ENCODE measurements at places on chromosomes 13 and 19. TPM values are rescaled to one million over a fixed set of nuclear protein-coding genes. Genes with fewer than 3 reads are reported as not detected.

GRCh38 chr19:4505570-4506448 is 12.5 kb downstream of the PLIN4 start:
- H3K36me3 ChIP-seq, result peaks cover 30% of the 10 kb centered on the region
- no peak for DNase-seq
- H3K27me3 ChIP-seq, result no peaks in the 10 kb centered on the region

DNA sequence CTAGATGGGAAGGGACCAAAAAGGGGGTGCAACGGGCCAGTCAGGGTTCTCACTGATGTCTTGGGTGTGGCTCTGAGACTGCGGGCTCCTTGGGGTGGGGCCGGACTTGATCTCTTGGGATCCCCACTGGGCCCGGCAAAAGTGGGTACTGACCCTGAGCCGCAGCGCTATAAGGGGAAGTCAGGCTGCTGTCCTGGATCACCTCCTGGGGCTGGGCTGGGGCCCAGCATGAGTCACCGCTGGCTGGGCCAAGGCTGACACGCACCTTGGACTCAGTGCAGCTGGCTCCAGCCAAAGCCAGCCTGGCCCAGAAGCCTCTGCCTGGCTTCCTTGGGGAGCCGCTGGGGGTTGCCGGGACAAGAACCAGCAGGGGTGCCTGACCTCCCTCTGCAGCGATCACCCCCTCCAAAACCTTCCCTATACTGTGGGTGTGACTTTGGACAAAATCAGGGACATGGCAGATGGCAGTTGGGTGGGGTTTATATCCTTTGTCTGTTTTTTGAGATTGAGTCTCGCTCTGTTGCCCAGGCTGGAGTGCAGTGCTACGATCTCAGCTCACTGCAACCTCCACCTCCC is 617 bp upstream of the IQCN start:
- H3K4me3 ChIP-seq, result peak overlapping the region; percentile 19
- no peaks in the 10 kb centered on the region for H3K27me3 ChIP-seq
- H3K27ac ChIP-seq, result peak overlapping the region; percentile 78
- H3K4me1 ChIP-seq, result peaks cover 75% of the 10 kb centered on the region
- peaks cover 4% of the 10 kb centered on the region for H3K36me3 ChIP-seq

- no peak overlapping the region for H3K27ac ChIP-seq
- peaks cover 18% of the 10 kb centered on the region for H3K27me3 ChIP-seq
- no peaks in the 10 kb centered on the region for H3K4me1 ChIP-seq
- no peak for DNase-seq
- no peaks in the 10 kb centered on the region for H3K36me3 ChIP-seq
These were observed 2.7 kb downstream of the KLK8 start for GRCh38 chr19:50998686-50999085.

GRCh38 chr19:29533578-29534544 is 8.1 kb downstream of the VSTM2B start:
- H3K36me3 ChIP-seq, result no peaks in the 10 kb centered on the region
- DNase-seq, result no peak
- H3K4me3 ChIP-seq, result no peak overlapping the region
- peaks cover 23% of the 10 kb centered on the region for H3K27me3 ChIP-seq

- H3K4me1 ChIP-seq, result peaks cover 17% of the 10 kb centered on the region
- H3K4me3 ChIP-seq, result no peak overlapping the region
- no peak overlapping the region for H3K27ac ChIP-seq
- H3K36me3 ChIP-seq, result no peaks in the 10 kb centered on the region
- DNase-seq, result no peak
- H3K27me3 ChIP-seq, result no peaks in the 10 kb centered on the region
These were observed 139.7 kb downstream of the SLITRK6 start for GRCh38 chr13:85659493-85659892.

- no peaks in the 10 kb centered on the region for H3K4me1 ChIP-seq
- no peaks in the 10 kb centered on the region for H3K36me3 ChIP-seq
These were observed 268.5 kb downstream of the MYO16 start for GRCh38 chr13:108897955-108898354.

- peaks cover 73% of the 10 kb centered on the region for H3K27me3 ChIP-seq
- H3K4me3 ChIP-seq, result no peak overlapping the region
- DNase-seq, result no peak
- H3K36me3 ChIP-seq, result no peaks in the 10 kb centered on the region
These were observed 13.6 kb downstream of the C19orf25 start for GRCh38 chr19:1465191-1466016.

DNA sequence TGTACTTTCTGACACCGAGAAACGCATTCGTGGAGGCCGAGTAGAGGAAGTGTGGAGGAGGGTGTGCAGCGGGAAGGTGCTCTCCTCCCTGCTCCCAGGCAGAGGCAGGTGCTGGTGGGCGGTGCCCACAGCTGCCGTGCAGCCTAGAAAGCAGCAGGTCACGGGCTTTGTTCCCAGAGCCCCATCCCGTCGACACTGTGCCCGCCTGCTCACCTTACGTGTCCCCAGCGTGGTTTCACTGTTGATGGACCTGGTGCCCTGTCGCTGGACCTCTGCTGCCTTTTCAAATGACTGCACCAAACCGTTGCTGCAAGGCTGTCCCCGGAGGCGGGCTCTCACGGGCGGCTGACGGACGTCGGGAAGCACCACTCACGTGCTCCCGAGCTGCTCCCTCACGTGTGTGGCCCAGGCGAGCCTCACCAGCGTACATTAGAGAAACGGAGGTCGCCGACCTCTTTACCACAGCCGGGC is 20.8 kb downstream of the PLEKHJ1 start:
- no peaks in the 10 kb centered on the region for H3K4me1 ChIP-seq
- peaks cover 100% of the 10 kb centered on the region for H3K36me3 ChIP-seq
- H3K27me3 ChIP-seq, result no peaks in the 10 kb centered on the region
- H3K27ac ChIP-seq, result no peak overlapping the region

GRCh38 chr13:93472296-93472695 is 245.7 kb downstream of the GPC6 start:
- no peak for DNase-seq
- H3K27ac ChIP-seq, result no peak overlapping the region
- H3K4me3 ChIP-seq, result no peak overlapping the region
- H3K4me1 ChIP-seq, result no peaks in the 10 kb centered on the region

- H3K4me3 ChIP-seq, result no peak within 1 kb of the TSS
- H3K27ac ChIP-seq, result no peak within 1 kb of the TSS
- H3K36me3 ChIP-seq, result no peaks in the 10 kb centered on the region
- no peak for DNase-seq
- H3K4me1 ChIP-seq, result no peaks in the 10 kb centered on the region
These were observed at the start of gene NAPSA for GRCh38 chr19:50365434-50366306. TSS of gene NAPSA (minus strand) at chr19:50365639. CDS start at chr19:50365621, 18 bp downstream.

DNA sequence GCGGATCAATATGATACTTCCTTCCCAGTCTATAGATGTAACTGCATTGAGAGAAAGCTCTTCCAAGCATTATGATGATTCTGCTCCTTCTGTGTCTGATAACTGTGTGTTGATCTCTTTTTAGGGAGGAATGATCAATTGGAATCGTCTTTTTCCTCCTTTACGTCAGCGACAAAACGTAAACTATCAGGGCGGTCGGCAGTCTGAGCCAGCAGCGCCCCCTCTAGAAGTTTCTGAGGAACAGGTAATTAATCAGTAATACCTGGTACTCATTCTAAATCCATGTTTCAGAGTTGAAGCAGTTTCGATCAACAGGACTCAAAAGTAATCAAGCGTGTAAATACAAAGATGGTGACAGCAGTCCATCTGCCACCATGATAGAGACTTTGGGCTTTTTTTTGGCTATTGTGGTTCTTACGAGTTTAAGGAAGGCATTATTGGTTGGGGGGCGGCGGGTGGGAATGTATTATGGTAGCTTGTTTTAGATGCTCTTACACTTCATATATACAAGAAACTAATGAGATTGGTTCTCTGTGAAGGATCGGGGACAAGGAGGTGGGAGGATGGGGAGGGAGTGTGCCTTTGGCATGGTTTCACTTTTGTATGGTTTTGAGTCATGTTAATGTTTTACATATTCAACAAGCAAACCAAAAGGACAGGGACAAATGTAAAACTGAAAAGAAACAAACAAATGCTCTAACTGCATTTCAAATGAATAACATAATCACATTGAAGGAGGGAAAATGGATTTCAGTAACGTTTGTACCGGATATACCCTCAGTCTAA is 60.7 kb upstream of the GPR183 start:
- no peak overlapping the region for H3K4me3 ChIP-seq
- H3K36me3 ChIP-seq, result peaks cover 36% of the 10 kb centered on the region
- H3K27me3 ChIP-seq, result no peaks in the 10 kb centered on the region
- H3K27ac ChIP-seq, result no peak overlapping the region

- DNase-seq, result no peak
- no peaks in the 10 kb centered on the region for H3K4me1 ChIP-seq
- H3K36me3 ChIP-seq, result no peaks in the 10 kb centered on the region
- H3K4me3 ChIP-seq, result no peak overlapping the region
- H3K27me3 ChIP-seq, result no peaks in the 10 kb centered on the region
These were observed 142.3 kb downstream of the KLF12 start for GRCh38 chr13:73991884-73992283.

DNA sequence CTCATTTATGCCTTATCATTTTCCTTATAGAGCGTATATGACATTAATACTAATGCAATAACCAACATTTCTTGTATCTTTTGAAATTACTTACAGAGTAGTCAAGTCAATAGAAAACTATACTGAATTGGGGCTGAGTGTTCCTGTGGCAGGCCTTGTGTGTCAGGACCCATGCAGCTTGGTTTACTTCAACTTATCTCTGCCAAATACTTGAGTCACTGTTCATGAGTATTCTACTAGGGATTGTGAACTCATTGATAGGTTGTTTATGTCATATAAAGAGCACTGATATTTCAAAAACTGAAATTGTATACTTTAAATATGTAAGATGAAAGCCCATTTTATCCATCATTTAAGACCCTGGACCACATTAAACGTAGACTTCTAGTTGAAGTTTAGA is 688.6 kb upstream of the SLITRK1 start:
- H3K27ac ChIP-seq, result no peak overlapping the region
- no peaks in the 10 kb centered on the region for H3K4me1 ChIP-seq
- no peak overlapping the region for H3K4me3 ChIP-seq
- DNase-seq, result no peak
- H3K27me3 ChIP-seq, result no peaks in the 10 kb centered on the region

DNA sequence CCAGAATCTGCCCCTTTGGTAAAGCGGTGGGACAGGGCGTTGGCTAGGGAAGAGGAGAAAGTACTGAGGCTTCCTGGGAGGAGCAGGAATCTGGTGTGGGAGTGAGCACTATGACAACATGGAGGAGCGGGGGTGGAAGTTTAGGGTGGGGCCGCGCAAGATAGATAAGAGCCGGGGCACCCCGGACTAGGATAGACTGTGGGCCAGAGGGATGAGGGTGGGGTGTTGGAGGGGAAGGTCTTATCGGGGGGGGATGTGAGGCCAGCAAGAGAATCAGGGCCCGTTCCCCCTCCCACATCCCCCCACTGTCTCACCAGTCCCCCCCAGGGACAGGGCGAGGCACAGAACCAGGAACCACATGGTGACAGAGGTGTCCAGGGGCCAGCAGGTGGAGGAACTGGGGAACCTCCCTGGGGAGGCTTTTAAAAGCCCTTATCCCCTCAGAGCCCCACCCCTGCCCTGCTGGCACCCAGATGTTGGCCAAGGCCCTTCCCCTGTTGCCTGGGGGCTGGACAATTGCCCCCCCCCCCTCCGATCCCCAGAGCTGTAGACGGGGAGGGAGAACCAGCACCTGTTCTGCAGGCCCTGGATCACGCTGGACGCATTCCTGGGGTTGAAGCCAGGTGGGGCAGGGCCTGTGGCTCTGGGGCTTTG is at the start of gene KLK1:
Gene KLK1, minus strand, starts transcription at position 399 of the 654 bp plus-strand sequence. Its CDS starts 39 bp downstream, at position 360.
- no peaks in the 10 kb centered on the region for H3K36me3 ChIP-seq
- no peak within 1 kb of the TSS for H3K27ac ChIP-seq
- peaks cover 11% of the 10 kb centered on the region for H3K4me1 ChIP-seq
- H3K27me3 ChIP-seq, result peaks cover 79% of the 10 kb centered on the region
- no peak for DNase-seq
- H3K4me3 ChIP-seq, result no peak within 1 kb of the TSS

DNA sequence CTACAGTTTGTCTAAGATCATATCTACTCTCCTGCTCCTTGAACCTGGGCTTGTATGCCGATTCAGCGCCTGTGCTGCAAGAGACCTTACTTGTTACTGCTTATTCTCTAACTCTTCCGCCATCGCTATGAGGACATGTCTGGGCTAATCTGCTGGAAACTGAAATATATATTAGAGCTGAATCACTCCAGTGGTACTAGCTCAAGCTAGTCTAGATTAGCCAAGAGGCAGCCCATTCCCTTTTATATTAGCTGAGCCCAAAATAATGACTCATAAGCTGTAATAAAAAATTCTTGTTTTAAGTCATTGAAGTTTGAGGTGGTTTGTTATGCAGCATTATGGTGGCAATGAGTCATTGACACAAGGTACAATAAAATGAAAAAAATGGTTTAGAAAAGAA is 52.8 kb downstream of the SLC6A16 start:
- peak; percentile 64 for DNase-seq
- no peak overlapping the region for H3K27ac ChIP-seq
- no peaks in the 10 kb centered on the region for H3K4me1 ChIP-seq
- H3K4me3 ChIP-seq, result no peak overlapping the region
- peaks cover 3% of the 10 kb centered on the region for H3K27me3 ChIP-seq

- no peak overlapping the region for H3K4me3 ChIP-seq
- no peaks in the 10 kb centered on the region for H3K27me3 ChIP-seq
- no peaks in the 10 kb centered on the region for H3K4me1 ChIP-seq
These were observed 148.3 kb downstream of the HS6ST3 start for GRCh38 chr13:96238241-96238640.

- no peak overlapping the region for H3K4me3 ChIP-seq
- no peak overlapping the region for H3K27ac ChIP-seq
- DNase-seq, result no peak
- no peaks in the 10 kb centered on the region for H3K36me3 ChIP-seq
These were observed 592.5 kb downstream of the KCTD12 start for GRCh38 chr13:76293751-76294150.

Gene HPN
- total RNA-seq, result 0.58 TPM

Gene COL4A2
- total RNA-seq, result 538 TPM

Gene FSD1
- not detected for total RNA-seq

Gene IGFL1
- total RNA-seq, result not detected
